ENCODE measurements at places on chromosomes 2 and 18. TPM values are rescaled to one million over a fixed set of nuclear protein-coding genes. Genes with fewer than 3 reads are reported as not detected.

Gene RHOB
- total RNA-seq = 61.4 TPM

Gene ZNF512
- 26.6 TPM for total RNA-seq

Gene CNGA3
- total RNA-seq = not detected

Gene EFEMP1
- not detected for total RNA-seq

Gene SGO2
- 2.1 TPM for total RNA-seq

Gene ANKRD62
- not detected for total RNA-seq

Gene WIPF1
- 429 TPM for total RNA-seq

Gene CCDC93
- total RNA-seq = 35.6 TPM

Gene POTEJ
- total RNA-seq = not detected

Gene BBS5
- 3.8 TPM for total RNA-seq

Gene PKDCC
- total RNA-seq = not detected

Gene KCNG3
- total RNA-seq = 0.08 TPM

Gene RAD51AP2
- total RNA-seq = not detected

Gene SLC14A1
- 3.3 TPM for total RNA-seq

Gene DSG2
- 0.19 TPM for total RNA-seq

Gene ENOSF1
- total RNA-seq = 137 TPM

Gene ASNSD1
- 44.8 TPM for total RNA-seq
